ENCODE measurements at places on chromosomes 2 and 18.

DNA sequence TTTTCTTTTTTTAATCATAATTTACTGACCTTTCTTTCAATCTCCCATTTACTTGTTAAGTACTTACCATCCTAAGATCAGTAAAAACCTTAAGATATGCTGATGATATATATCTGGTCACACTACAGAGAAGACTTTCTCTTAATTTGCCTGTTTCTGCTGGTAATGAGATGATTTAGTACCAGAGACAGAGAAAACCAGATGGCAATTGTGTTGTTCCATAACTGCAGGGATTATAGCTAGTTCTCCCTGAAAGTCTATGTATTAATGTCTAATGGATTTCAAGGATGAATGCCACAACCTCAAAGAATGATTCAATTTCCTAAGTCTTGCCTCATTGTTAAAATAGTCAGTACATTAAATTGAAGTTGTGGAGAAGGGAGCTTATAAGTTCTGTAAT is 40.3 kb downstream of the SNTG2 start:
- no peak for DNase-seq

DNA sequence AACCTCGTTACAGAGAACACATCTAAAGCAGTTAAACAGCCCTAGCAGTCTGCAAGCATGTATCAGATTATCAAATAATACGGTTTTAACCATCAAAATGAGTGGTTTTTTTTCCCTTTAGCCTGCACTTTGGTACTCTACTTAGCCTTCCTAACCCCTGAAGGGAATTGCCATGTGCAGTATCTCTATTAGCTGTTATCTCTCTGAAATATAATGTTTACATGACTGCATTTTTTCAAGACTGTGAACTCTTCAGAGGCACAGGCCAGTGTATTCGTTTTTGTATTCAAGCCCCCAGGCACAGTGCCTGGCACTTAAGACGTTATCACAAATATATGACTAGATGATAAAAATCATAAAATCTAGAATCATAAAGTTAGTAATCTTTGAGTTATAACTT is 509.5 kb downstream of the PARD3B start:
- DNase-seq: no peak

DNA sequence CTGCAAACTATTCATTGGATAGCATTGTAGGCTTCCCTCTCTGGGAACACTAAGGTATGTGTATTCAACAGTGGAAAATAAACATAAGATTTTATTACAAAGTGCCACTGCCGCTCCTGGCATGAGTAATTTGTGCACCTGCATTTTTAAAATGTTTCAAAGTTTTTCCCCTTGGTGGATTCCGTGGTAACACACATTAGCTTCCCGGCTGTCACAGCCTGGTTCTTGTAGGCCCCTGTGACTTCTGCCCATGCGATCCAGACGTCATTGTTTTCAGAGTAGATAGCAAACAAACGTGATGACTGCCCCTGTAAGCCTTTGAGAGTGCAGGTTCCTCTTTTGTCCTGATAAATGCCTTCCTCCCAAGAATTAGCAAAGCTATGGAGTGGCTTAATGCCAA is 421.0 kb downstream of the ZNF521 start:
- DNase-seq: no peak

- no peak for DNase-seq
Observed at GRCh38 chr2:79984476-79984875, 320.1 kb downstream of the LRRTM1 start.

GRCh38 chr2:236173036-236173728 is 5.0 kb upstream of the GBX2 start:
- DNase-seq: no peak

DNA sequence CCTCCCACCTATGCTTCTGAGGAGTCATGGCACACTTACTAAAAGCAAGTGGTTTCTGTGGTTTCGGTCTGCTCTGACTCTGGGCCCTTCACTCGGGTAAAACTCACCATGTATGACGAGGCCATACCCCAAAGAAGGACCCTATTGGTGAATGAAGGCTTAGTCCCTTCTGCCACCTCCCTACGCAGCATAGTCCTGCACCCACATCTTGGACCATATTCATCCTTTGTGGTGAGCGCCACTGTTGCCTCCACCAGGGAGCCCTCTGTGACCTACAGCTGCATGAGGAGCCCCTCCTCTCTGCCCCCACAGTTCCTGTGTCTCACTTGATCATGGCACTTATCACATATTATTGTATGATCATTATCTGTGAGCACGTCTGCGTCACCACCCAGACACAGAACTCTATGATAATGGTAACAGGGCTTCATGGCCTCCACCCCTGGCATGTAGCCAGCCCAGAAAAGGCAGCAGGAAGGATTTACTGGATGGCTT is 113.3 kb downstream of the TFCP2L1 start:
- DNase-seq: no peak

Measured in effector memory CD8-positive, alpha-beta T cell (primary cell).